Stimulated activated CD4-positive, alpha-beta T cell treated with anti-CD3 and anti-CD28 coated beads, Interleukin-12 subunit alpha, Interleukin-12 subunit beta, amount 100 ng/mL, for 4 hours (primary cell): ENCODE measurements at places on chromosomes 5 and 9.

GRCh38 chr9:83327750-83328622 lies 210.2 kb downstream of the FRMD3 start:
- no peak for DNase-seq

DNA sequence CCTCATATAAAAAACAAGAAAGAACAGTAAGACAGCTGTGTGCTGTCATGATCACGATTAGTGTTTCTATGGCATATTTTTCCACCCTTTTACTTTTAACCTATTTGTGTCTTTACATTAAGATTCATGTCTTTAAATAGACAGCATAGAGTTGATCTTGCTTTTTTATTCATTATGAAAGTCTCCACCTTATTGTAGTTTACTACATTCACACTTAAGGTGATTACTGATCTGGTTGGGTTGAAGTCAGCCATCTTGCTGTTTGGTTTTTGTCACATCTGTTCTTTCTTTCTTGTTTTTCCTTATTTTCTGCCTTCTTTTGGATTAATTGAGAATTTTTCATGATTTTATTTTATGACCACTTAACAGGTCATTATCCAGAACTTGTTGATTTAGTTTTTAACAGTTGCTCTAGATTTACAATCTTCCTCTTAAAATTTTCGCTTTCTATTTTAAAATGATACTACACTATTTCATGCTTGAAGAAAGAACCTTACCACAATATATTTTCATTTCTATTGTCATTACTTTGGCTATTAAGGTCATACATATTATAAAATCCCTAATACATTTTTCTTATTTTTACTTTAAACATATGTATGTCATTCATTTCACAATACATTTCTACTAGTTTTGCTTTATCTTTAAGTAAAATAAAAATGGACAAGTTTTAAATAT lies 292.5 kb downstream of the SH3GL2 start:
- no peak for DNase-seq

DNA sequence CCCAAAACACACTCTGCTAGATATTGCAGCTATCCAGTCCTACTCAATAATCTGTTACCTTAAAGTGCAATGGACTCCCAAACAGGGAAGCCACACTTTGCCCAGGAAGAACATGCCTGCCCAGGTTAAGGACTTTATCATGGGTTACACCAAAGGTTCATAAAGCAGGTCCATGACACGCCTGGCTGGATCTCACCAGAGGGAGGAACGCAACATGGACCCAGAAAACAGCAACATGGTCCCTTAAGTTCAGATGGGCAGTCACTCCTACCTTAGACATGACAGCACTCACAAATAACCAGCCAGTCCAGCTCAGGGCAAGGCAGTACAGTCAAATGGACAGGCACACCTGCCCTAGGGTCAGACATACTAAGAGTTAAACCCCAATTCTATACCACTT lies 3.8 kb downstream of the P4HA2 start:
- no peak for DNase-seq

- DNase-seq, result no peak
Measured at GRCh38 chr9:84138541-84138940, 157.9 kb downstream of the RMI1 start.

DNA sequence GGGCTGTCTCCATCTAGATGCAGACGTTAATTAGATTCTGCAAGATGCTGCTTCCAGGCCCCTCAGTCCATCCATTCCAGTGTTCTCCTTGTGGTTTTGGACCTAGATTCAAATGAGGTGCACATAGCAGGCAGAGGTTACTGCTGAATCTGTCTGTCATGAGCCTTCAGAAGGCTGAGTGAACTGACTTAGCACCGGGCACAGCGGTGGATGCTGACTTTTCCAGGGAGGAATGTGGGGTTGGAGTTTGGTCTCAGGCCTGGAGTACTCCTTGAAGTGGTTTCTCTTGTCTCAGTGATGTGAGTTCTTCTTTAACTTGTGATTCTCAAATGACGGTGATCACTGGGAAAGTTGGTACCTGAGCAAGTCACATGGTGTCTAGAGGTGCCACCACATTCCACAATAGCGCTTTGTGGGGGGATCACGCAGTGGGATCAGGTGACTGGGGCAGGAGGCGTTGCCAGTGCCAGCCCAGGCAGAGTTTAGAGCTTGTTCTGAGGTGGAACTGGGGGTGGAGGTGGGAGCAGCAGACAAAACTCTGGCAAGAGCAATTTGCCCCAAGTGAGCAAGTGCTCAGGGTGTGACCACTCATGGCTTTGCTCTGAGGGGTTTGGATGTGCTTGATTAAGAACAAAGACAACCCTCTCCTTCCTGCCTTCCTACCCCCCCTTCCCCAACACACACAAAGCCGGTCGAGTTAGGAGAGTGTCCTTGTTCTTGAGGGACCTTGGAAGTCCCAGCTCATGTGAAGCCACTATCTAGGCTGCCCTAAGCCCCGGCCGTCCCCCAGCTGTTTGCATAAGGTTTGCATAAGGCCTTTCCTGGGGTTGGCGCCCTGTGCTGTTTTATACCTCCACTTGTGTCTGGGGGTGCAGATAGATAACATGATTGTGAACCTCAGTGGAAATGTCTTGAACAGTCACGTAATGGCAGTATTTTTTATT lies 25.1 kb downstream of the JADE2 start:
- DNase-seq, result no peak
